ENCODE measurements at places on chromosomes 3 and 15. TPM values are rescaled to one million over a fixed set of nuclear protein-coding genes. Genes with fewer than 3 reads are reported as not detected.

The ISL2 gene
- total RNA-seq = 0.30 TPM

The TM4SF18 gene
- 16.6 TPM for total RNA-seq

The CISH gene
- total RNA-seq = 10.0 TPM

The LRRIQ4 gene
- total RNA-seq = not detected

- no peak for DNase-seq
Observed at GRCh38 chr3:149307435-149307783, 26.0 kb downstream of the TM4SF18 start.

GRCh38 chr3:148190441-148190990 is 507.2 kb upstream of the AGTR1 start:
- no peak for DNase-seq

The OXTR gene
- 0.59 TPM for total RNA-seq

The LRRC31 gene
- not detected for total RNA-seq

The NANOGP8 gene
- total RNA-seq = 0.89 TPM
